ENCODE measurements at places on chromosomes 12 and 14. TPM values are rescaled to one million over a fixed set of nuclear protein-coding genes. Genes with fewer than 3 reads are reported as not detected.

DNA sequence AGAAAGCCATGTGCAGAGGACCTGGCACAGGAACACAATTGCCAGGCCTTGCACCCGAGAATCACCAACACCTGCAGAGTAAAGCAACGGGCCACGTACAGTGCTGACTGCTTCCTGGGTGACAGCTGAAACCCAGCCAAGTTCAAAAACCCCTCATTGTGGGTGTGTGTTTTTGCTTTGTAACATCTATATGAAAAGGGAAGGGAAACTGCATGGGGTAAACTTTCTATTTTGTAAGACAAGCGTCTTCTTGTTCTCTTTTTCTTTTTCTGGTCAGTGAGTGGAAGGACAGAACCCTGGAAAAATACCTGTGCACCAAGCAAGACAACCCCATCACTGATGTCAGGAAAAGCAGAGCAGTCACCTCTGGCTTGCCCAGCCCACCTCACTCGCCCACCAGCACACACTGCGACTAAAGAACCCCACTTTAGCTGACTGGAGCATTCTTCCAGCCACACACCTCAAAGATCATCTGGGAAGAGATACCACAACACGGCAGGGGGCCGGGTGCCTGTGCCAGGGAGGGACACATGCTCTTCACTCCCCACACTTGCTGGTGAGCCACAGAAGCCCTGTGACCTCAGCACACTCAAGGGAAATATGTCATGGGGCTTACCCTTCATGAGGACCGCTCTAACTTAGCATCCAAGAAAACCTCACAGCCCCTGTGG lies 172.3 kb downstream of the NDUFA12 start:
- no peak for DNase-seq

DNA sequence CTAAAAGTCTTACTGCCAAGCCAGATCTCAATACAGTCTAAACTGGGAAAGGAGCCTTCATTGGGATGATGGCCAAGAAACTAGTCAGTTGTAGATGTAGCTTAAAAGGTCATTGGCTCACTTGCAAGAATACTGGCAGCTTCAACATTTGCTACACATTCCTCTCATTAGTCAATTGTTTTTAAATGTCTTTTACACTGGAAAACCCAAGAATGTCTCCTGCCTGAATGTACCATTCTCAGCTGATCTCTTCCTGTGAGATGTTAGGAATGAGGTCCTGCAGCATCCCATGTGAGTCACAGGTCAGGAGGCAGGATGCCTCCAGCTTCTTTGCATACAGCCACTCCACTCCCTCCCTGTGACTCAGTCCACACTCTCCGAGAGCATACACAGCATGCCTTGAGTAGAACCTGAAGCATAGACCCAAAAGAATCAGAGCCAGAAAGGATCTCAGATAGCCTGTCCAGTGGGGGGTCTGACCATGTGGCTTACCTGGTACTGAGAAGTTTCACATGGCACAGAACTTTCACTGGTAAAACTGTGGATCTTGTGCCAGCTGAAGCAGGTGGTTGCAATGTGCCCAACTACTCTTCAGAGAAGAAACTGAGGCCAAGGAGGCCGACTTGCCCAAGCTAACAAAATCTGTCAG lies 56.0 kb upstream of the HECTD1 start:
- no peak for DNase-seq

DNA sequence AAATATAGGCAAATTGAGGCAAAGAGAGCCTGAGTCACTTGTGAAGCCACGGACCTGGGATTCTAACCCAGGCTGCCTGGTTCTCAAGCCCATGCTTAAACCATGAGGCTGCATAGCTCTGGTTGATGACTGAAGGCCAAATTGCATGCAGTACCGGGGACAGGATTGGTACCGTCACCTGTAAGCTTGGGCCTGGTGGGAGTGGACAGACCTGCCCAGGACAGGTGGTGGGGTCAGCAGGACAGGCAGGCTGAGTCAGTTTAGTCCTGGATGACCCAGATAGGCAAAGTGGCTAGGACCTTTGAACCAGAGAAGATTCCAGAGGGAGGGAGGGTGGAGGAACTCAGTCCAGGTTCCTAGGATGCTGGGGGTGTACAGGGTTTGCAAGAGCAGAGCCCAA lies 25.8 kb downstream of the RIN3 start:
- no peak for DNase-seq

DNA sequence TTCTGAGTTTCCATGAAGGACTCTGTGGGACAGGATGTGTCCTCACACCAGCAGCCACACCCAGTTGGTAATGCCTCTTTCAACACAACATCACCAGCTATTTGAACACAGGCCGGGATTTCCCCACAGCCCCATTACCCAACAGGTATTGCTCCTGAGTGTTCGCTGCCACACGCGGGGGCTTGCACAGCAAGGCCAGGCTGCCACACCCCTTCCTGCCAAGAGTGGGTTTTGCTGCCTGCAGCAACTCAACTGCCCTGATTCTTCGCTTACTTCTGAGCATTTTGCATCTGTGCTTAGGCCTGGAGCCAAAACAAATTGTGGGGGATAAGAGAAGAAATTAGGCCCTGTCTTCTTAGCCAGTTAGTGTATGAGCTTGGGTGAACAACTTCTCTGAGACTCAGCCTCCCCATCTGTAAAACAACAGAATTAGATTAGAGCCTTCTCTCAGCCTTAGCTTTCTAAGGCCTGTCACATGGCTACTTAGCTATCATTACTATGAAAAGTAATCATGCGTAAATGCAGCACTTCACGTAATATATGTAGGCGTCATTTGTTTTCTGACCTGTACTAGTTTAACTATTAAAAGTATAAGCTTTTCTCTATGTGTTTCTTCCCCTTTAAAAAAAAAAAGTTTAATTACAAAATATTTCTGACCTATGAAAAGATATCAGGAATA lies 20.0 kb downstream of the CKAP4 start:
- no peak for DNase-seq

- DNase-seq, result no peak
Observed at GRCh38 chr12:22796941-22797630, 172.1 kb downstream of the ETNK1 start.

DNA sequence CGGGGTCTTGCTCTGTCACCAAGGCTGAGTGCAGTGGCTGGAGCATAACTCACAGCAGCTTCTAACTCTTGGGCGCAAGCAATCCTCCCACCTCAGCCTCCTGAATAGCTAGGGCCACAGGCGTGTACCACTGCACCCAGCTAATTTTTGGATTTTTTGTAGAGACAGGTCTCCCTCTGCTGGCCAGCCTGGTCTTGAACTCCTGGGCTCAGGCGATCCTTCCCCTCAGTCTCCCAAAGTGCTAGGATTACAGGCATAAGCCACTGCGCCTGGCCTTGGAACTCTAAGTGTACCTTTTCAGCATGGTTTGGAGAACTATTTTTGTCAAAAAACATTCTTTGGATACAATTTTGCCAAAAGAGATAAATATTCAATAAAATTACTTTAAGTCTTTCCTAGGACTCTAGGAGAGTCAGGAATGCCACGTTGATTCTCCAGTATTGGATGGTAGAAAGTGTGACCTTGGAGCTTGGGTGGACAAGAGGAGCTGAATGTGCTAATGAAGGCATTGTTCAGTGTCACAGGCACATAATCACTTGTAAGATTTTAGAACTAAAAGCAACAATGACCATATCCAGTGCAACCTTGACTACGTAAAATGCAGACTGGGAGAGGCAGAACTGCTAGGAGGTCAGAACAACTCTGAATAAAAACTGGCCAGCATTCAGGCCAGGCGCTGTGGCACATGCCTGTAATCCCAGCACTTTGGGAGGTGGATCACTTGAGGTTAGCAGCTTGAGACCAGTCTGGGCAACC lies 2.8 kb downstream of the SRSF9 start:
- peak; percentile 16 for DNase-seq

- DNase-seq, result no peak
Observed at GRCh38 chr14:84750284-84750683, 779.7 kb upstream of the FLRT2 start.

ASCL1 gene
- 0.28 TPM for polyA plus RNA-seq

Data from SK-N-SH (cell line).